CD8-positive, alpha-beta T cell (primary cell): ENCODE measurements at places on chromosomes 13 and 19.

DNA sequence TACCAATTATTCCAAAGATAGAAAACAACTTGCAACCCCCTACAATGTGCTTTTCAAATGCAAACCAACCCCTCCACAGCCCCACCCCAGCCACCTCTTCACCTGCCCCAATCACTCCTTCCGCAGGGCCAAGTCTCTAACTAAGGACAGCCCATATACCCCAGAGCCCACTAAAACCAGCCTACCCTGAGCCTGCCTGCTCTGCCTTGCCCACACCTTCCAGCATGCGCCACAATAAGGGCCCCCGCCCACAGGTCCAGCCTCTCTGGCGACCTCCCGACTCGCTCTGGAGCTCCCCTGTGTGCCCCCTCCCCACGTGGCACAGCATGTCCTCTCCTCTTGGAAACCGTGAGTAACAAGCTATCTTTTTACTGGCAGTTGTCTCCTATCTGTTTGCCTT, 42.8 kb upstream of the MEDAG start:
- DNase-seq, result no peak

GRCh38 chr13:61470786-61471185, 55.1 kb upstream of the PCDH20 start:
- DNase-seq, result no peak

- no peak for DNase-seq
Observed at GRCh38 chr13:109665781-109666249, 120.6 kb downstream of the IRS2 start.

DNA sequence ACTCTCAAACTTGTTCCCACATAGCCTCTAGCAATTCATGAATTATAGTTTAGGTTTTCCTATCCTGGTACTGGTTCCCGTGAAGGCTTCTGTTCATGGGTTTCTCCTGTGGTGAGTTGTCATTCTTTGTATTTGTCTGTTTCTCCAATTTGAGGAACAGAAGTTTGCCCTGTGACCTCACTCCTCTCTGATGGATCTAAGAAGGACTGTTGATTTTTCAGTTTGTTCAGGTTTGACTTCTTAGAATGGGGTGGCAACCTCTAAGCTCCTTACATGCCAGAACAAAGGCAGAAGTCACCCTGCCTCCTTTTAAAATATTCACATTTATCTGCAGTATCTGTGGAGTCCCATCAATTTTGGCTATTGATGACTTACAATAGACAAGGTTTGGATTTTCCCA, 354.0 kb downstream of the SPRY2 start:
- no peak for DNase-seq

DNA sequence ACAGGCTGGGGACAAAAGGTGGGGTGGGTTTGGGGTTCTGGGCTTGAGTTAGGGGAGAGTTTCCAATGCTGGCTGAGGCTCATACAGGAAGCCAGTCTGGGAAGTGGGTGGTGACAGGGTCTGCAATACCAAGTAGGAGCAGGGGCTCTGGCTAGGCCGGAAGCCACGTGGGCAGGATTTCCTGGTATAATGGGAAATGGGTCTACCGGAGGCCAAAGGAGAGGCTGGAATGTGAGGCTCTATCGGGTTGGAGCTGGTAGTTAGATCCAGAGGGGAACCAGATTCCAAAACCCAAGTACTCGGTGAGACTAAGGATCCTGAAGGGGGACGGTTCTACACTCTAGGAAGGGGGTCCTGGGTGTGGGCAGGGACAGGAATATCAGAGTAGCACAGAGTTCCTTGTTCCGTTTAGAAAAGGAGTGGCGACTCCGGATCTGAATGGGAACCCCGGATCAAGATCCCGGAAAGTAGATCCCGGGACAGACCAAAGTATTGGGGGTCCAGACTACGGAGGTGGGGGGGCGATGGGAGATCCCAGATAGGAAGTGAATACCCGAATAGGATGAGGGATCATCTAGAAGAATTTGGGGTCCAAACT, 802 bp downstream of the CDC37 start:
- DNase-seq, result no peak

GRCh38 chr19:15177269-15178116, 23.3 kb downstream of the NOTCH3 start:
- peak; percentile 78 for DNase-seq

- DNase-seq, result no peak
Observed at GRCh38 chr13:23673867-23674605, 103.8 kb downstream of the TNFRSF19 start.

GRCh38 chr13:77698201-77699058, 943 bp downstream of the SLAIN1 start:
- peak; percentile 21 for DNase-seq

GRCh38 chr13:102347490-102347889, 54.4 kb downstream of the FGF14 start:
- DNase-seq, result no peak
